WERI-Rb-1 (cell line): ENCODE measurements at places on chromosomes 12 and 14.

GRCh38 chr14:75605916-75606315, 27.5 kb downstream of the FLVCR2 start:
- DNase-seq, result no peak

DNA sequence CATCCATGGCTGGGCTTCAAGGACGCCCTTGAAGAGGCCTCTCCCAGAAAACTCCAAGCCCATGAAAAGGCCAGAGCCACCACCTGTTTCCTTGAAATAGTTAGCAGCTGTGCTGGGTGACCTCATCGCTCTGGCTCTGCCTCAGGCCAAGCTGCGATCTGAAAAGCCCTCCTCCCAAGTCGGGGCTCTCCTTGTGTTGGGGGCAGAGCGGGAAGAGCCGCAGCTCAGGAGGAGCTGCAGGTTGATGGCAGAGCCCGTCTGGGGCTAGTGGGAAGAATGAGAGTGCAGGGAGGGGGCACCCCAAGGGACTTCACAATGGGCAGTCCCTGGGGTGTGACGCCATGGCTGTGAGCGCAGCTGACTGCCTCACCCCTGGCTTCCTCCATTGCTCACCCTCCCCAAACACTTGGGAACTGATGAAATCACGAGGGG, 50.0 kb upstream of the STON2 start:
- DNase-seq, result peak; percentile 88

- no peak for DNase-seq
Observed at GRCh38 chr14:44531658-44532057, 24.6 kb upstream of the FSCB start.

DNA sequence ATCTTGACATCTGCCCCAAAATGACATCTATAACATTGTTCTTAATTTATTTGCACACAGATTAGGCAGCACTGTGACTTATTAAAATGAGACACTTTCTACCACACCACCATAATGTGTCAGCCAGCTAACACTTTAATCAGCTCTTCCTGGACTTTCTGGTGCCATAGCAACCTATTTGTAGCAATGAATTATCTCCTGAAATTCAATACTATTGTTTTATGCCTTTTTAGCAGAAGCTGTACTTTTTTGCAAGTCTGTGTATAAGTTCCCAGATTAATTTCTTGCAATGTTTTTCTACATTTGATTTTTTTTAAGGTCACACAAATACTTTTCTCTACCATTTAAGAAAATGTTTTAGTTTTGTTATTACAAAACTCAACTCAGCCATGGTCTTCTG, 72.8 kb upstream of the SAV1 start:
- no peak for DNase-seq

DNA sequence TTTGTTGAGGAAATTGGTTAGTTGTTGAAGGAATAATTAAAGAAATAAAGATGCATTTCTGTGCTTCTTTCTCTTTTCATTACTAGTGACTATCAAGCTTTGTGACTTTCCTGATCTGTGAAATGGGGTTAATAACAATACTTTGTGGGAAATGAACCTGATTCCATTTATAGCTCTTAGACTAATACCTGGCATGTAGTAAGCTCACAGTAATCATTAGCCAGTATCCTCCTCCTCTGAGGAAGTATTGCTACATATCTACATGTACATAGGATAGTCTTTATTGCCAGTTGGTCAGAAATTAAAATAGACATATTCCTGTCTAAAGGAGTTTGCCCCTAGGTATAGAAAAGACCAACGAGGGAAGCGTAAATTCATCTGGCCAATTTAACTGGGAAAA, 1.8 kb upstream of the CCDC198 start:
- no peak for DNase-seq
